Cardiac septum (tissue), 1 donor: ENCODE measurements at places on chromosomes 5 and 9.

DNA sequence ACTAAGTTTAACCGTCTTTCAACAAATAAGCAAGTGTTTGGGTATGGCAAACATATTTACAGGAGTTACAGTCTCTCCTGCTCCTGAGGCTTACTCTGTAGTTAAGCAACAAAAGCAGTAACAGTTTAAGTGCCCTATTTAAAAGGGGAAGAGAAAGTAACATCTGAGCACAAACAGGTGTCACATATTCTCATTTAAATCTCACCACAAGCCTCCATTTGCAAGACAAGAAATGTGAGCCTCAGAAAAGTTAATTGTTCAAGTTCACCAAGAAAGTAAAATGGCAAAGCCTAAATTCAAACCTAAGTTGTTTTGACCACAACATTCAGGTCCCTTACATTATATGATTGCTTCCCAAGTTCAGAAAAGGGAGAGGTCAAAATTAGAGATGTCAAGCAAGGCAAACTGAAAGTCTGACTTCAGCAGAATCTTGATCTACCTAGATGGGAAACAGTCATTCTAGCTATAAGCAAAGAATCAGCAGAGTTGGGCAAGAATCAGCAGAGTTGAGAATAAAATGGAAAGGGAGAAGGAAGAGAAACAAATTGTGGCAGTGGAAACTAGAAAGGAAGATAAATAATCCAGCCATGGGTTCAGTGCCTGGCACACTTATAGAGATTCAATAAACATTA is 93.4 kb downstream of the STRBP start:
- DNase-seq: no peak

GRCh38 chr5:32498484-32498883 is 53.9 kb upstream of the ZFR start:
- DNase-seq: no peak

DNA sequence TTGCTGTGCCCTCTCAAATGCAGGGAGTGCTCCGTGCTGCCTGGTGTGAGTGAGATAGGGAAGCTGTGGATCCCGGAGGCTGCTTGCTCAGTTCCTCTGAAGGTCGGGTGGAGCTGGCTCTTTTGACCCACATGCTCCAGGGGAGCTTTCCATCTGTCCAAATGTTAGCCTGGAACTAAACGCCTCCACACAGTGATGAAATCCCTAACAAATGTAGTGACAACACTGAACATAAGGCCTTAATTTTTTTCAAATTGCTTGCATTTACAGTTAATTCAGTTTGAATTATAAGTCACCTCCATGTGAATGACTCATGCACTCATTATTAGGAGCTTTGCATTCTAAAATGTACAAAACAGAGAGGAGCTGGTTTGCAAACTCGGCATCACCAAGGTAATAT is 27.0 kb downstream of the PRDM6 start:
- DNase-seq: no peak

DNA sequence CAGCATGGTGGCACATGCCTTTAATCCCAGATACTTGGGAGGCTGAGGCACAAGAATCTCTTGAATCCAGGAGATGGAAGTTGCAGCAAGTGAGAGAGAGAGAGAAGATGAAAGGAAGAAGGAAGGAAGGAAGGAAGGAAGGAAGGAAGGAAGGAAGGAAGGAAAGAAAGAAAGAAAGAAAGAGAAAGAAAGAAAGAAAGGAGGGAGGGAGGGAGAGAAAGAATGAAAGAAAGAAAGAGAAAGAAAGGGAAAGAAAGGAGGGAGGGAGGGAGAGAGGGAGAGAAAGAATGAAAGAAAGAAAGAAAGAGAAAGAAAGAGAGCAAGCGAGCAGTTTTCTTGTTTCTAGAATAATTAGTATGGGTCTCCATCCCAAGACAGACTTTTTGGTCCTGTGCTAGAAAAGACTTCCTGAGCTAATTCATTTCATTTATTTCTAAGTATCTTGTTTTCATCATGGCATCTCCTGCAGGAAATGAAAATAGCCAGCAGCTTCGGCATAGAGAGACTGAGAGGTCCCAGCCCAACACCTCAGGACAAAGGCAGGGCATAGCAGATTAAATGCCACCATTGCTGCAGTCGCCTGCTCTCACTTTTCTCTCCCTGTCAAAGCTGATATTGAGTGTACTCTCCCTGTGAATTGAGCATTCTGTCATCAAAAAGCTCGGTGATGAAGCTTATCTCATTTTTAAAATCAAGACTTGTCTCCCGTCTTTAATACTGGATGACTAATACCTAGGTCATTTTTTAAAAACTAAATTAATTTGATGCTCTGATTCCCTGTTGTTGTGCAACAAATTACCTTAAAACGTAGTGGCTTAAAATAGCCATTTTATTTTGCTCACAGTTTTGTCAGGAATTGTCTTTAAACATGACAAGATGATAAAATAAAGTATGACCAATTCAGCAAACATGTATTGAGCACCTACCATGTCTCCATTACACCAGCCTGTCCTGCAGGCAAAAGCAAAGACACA is 91.8 kb upstream of the ADRA1B start:
- DNase-seq: no peak

DNA sequence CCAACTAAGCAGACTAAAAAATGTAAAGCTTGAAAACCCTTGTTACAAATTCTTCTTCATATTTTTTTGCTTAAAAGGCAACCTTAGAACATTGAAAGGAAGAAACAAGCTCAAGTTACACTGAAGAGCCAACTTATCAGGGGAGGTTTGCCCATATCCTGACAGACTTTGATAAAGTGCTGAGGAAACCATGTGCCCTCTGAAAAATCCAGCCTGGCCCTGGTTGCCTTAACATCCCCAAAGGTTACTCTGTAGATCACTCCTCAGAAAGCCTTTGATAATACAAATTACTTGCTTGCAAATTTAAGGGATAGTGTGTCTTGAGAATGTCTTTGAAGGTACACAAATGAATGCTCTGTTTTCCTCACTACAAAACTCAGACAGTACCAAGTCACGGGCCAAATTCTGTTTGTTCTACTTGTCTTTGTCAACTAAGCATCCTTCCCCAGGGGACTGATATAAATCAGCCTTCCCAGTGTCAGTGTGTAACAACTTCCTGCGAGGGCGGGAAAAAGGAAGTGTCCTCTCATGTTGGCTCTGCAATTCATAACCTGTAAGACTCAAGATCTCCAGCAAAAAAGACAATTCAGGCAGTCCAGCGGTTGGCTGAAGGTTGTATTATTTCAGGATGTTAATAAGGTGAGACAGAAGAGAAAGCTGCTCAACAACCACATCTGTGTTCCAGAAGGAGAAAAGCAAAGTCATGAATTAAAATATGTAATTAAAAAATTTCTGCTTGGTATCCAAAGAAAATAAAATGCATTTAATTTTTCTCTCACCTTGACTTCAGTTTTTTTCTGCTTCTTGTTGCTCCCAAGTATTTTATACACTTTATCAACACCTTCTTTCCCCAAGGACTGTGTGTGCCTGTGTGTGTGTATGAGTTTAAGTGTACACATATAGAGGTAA is 199.9 kb downstream of the PIK3R1 start:
- DNase-seq: no peak

DNA sequence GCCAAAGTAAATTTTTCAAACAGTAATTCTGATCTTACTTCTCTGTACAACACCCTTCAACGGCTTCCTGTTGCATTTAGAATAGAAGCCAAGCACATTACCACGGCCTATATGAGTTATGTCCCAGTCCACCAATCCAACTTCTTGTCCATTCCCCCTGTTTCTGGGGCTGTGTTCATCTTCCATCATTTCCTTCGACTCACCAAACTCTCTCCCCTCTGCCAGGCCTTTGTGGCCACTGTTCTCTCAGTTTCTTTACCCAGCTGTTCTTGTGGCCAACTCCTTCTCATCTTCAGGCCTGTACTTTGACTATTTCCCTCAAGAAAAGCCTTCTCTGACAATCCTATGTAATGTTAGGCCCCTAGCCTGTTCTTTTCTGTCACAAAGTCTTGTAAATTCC is 259.4 kb upstream of the EFNA5 start:
- DNase-seq: no peak

DNA sequence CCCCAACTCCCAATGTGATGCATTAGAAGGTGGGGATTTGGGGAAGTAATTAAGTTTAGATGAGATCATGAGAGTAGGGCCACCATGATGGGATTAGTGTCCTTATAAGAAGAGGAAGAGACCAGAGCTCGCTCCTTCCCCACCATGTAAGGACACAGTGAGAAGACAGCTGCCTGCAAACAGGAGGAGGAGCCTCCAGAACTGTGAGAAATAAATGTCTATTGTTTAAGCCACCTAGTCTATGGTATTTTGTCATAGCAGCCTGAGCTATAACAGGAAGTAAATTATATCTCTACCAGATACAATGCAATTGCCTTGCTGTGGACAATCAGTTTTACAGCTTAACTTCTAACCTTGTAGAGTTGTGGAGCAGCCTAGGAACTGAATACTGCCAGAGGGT is 58.0 kb downstream of the ANKRD33B start:
- no peak for DNase-seq

GRCh38 chr5:102737161-102737560 is 17.9 kb upstream of the PAM start:
- no peak for DNase-seq
